ENCODE measurements at places on chromosomes 2 and 18.

- DNase-seq: no peak
Observed at GRCh38 chr18:80183273-80184050, 63.9 kb downstream of the PARD6G start.

GRCh38 chr2:137208431-137208891, 443.1 kb downstream of the THSD7B start:
- no peak for DNase-seq

- DNase-seq: no peak
Observed at GRCh38 chr2:100670232-100670631, 107.4 kb downstream of the PDCL3 start.

- no peak for DNase-seq
Observed at GRCh38 chr2:231331533-231331932, 64.0 kb upstream of the B3GNT7 start.

GRCh38 chr2:168998609-168999211, 32.4 kb downstream of the ABCB11 start:
- no peak for DNase-seq

- DNase-seq: no peak
Observed at GRCh38 chr18:9191658-9192256, 55.2 kb downstream of the ANKRD12 start.

DNA sequence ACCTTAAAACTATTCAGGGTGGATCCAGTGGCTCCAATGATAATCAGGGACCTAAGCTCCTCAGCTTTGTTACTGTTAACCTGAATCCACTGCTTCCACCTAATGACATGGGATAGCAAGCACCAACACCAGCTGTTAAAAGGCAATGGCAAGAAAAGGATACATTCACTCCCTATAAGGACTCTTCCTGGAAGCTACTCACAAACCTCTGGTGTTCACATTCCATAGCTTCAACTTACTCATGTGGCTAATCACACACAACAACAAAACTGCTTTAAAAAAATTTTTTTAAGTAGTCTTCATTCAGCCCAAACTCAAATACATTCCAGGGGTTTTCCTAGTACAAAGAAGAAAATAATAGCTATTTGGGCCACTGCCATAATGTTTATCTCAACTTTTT, 24.5 kb downstream of the ROCK2 start:
- DNase-seq: no peak

GRCh38 chr18:6557770-6558248, 143.1 kb upstream of the L3MBTL4 start:
- no peak for DNase-seq

- DNase-seq: no peak
Observed at GRCh38 chr2:24739354-24740025, 53.7 kb downstream of the PTRHD1 start.

Measured in AG09309 (cell line).